ENCODE measurements at places on chromosomes 3 and 15.

DNA sequence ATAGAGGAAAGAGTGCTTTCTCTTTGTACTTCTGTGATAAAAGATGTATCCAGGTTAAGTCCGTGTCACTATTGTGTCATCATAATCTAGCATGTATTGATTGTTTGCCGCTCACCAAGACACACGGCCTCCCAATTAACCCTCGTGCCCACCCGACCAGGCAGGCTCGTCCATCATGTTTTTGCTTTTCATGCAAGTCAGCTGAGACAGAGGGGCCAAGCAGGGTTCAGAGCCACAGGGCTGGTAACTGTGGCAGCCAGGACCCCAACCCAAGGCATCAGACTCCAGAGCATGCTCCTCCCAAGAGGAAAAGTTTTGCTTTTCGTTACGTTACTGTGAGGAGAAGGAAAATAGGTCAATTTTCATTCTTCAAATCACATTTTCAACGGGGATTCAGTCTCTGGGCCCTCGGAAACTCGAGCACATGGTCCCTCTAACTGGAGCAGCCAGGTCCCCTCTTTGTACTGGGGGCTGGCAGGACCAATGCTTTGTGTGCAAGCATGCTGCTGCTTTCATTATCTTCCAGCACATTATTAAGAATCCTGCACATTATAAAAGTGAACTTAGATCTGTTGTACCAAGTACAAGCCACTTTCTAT lies 161.1 kb upstream of the TOPAZ1 start:
- no peak for DNase-seq

DNA sequence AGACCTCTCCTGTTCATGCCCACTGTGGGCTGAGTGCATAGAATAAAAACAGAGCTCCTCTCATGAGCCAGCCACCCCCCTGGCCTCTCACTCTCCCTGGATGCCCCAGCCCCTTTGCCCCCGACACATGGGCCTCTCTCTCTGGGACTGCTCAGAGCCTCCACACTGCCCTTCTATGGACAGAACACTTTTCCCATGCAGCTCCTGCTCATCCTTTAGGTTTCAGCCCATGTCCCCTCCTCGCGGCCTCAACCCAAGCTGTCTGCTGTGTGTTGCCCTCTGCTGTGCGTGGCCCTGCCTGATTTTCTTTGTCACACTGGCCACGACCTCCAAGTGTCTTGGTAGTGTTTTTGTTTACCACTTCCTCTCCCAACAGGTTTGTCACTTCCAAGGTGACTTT lies 20.7 kb upstream of the PRR23E start:
- no peak for DNase-seq

DNA sequence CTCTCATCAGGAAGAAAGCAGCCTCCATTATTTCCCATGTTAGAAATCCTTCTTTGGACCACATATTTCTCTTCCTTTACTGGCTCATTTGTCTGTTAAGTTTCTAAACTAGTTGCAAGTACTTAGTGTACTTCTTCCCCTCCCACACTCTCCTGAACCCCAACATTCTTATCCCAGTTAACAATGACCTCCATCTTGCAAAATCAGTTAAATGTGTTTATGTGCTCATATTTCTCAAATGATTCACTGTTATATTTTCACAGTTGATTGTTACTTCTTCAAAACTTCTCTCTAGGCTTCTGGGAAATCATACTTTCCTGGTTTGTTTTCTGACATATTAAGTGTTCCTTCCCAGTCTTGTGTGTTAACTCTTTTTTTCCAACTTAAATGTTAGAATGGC lies 856.9 kb downstream of the EPHA3 start:
- no peak for DNase-seq

DNA sequence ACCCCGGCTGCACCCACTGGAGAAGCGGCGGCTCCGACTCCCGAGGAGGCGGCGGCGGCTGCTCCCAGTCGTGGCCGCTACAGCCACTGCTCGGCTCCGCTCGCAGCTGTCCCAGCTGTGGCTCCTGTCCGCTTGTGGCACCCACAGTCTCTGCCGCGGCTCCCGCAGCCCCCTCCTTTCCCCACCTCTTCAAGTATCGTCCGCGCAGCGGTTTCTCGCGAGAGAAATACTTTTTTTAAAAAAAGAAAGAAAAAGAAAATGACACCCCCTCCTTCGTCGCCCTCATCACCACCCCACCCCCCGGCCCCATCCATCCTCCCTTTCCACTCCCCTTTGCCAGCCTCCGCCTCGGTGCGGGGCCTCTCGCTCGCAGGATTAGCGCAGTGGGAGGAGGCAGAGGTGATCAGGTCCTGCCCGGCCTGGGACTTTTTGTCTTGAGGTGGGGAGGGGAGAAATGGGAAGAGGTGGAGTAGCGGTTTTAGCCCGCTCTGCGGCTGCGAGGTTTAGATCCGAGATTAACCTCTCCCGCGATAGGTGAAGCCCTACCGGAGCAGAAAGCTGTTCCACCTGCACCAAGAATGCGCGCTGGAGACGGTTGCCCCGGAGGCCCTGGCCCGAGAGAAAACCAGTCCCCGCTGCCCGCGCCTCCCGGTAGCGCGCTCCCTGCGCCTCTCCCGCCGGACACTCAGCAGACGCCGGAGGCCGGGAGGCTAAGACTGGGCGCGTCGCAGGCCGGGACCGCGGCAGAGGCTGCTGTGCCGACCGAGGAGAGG lies at the start of gene FBN1:
Gene FBN1 (minus strand): TSS at position 152 of the 773 bp plus-strand sequence. CDS start 940 bp downstream, outside the sequence.
- DNase-seq, result peak; percentile 86

DNA sequence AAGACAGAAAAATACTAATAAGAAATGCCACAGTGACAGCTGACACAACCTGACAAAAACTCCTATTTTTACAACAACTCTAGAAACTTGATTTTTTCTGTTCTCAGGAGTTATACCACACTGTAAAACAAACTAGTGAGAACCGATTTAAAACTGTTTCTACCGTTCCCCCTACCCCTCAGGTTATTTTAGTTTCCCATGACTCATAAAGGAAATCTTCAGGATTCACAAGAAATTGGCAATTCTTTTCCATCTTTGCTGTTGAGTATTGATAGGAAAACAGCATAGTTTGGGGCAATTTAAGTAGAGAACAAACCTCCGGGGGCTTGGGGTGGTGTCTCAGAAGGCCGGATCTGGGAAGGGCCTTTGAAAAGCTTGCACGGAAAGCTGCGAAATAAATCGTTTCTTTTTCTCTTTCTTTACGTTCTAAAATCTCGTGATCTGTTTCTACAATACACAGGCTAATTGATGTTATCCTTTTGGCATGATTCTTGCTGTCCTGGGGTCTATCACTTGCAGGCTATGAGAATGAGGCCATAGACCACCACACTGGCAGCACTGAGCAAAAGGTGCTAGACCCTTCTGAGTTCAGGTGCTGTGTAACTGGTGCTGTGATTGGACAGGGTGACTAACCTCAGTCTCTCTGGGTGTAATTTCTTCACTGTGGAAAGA lies 89.3 kb downstream of the LPP start:
- DNase-seq, result no peak

All from GM23338 (cell line).